Adipocyte (in vitro differentiated cells): ENCODE measurements at places on chromosomes 4 and X.

DNA sequence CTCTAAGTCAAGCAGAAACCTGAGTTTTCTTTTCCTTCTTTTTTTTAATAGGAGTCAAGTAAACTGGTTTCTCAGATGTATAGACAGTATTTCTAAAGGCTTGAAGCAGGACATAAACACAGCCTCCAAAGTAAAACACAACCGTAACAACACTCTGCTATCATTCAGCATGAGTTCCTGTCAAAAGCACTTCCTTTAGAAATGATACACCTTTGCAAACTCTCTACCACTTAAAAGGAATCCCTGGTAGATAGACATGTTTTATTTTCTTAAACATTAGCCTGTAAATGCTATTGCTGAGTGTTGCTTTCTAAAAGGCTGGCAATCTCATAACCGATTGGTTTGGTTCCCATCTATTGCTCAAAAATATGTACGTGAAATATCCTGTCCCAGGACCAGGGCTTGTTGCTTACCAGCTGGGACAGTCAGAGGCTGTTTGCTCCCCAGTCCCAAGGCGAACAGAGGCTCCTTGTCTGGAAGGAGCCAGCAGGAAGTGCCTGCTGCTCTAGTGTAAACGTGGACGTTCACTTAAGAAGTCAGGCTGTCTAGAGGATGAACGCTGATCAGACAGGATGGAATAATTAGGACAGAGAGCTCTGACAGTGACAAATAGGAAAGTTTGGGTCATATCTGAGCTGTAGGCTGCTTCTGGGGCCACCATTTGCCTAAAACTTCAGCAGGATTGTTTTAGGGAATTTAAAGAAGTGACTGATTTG, 173.9 kb upstream of the KLF3 start:
- DNase-seq, result peak; percentile 4

DNA sequence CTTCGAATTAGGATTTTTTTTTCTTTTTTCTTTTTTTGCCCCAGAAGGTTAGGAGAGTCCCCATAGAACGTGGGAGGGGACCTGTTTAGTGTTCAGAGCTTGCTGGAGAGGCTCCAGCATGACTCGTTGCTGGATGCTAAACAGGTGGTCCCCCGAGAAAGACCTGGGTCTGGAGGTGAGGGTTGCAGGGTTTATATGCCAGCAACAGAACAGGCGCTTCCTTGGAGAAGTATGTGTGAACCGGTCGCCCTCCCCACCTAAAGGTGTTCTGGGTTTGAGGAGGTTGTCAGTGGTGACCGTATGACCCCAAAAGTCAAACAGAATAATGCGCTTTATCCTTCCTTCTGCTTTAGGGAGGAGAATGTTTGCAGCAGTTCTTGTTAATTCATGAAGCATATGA, 52.1 kb upstream of the SHOX start:
- no peak for DNase-seq

- peak; percentile 12 for DNase-seq
Observed at GRCh38 chr4:48187813-48188212, 53.8 kb upstream of the TXK start.

GRCh38 chr4:122163767-122164166, 11.6 kb downstream of the BLTP1 start:
- DNase-seq, result no peak

GRCh38 chr4:162366146-162366545, 202.3 kb upstream of the FSTL5 start:
- DNase-seq, result no peak

- DNase-seq, result no peak
Observed at GRCh38 chr4:183995570-183995969, 90.5 kb downstream of the STOX2 start.

GRCh38 chr4:38664706-38665401, 855 bp downstream of the KLF3 start:
- peak; percentile 67 for DNase-seq

DNA sequence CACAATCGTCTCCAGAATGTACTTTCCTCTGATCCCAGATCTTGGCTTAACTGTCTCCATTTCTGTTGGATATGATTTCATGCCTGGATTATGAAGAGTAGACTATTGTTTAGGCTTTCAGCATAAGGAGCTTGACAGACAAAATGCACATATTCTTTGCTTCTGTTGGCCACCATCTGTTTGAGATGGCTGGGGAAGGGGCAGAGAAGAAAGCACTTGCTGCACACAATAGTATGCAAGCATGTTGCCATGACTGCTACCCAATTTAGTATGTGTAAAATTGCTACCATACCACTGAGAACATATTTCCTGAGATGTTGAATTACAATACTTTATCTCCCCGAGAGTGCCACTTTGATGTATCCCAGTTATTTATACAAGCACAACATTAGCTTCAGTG, 127.9 kb upstream of the BMPR1B start:
- DNase-seq, result peak; percentile 46

DNA sequence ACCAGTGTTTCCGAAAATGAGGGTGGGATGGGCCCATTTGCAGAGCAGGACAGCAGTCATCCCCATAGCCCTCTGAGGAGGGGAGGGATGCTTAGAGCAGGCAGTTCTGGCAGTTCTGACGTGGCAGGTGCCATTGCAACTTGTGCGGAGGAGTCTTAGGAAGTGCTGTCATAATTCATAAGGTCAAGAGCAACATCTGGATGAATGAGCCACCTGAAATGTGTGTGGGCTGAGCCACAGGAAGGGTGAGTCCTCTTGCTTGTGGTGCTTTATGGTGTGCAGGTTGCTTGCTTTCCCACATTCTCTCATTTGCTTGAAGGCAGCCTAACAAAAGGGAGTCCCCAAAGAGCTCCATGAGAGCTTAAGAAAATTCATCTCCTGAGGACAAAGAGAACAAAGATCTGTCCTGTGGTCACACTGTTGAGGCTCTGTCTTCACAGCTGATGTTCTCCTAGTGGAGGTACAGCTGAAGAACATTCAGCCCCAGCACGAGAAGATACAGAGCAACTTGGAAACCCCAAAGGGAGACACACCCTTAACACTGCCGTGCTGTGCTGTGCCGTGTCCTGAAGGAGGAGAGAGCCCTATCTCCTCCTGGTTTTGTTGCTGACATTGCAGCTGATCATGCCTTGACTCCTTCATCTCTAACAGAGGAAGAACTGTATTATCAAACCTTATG, 60.3 kb downstream of the DLG3 start:
- DNase-seq, result no peak

DNA sequence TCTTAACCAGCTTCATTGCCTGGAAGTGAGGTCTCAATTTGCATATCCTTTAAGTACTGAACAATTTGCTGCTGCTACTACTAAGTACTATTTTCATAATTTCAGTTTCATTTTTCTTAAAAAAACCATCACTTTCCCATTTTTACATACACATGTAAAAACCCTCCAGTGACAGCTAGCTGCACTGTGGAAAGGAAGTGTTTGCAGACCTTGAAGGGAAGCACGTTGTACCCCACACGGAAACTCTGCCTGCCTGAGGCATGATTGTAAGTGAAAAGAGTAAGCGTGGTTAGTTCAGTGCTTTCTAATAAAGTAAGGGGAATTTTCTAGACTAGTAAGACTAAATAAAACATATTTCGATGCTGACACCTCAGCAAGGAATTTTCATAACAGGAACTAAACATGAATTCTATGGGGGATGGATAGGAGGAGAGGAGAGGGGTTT, 103.6 kb downstream of the RAPGEF2 start:
- peak; percentile 52 for DNase-seq

GRCh38 chr4:189615217-189615663, 325.4 kb upstream of the FRG1 start:
- DNase-seq, result no peak

DNA sequence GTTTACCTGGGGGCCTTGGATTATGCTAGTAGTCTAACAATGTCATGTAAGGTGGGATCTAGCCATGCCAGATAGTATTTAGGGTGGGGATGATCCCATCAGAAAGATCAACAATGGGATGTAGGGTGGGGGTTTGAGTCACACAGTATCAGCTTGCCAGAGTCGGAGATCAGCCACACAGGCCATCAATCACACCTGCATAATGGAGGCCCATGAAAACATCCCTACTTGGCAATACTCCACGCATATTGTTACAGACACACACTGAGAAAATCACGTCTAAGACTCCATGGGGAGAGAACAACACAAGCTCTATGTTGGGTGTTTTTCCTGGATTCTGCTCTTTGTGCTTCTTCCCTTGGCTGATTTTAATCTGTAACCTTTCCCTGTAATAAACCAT, 49.5 kb upstream of the SLC25A4 start:
- DNase-seq, result no peak

DNA sequence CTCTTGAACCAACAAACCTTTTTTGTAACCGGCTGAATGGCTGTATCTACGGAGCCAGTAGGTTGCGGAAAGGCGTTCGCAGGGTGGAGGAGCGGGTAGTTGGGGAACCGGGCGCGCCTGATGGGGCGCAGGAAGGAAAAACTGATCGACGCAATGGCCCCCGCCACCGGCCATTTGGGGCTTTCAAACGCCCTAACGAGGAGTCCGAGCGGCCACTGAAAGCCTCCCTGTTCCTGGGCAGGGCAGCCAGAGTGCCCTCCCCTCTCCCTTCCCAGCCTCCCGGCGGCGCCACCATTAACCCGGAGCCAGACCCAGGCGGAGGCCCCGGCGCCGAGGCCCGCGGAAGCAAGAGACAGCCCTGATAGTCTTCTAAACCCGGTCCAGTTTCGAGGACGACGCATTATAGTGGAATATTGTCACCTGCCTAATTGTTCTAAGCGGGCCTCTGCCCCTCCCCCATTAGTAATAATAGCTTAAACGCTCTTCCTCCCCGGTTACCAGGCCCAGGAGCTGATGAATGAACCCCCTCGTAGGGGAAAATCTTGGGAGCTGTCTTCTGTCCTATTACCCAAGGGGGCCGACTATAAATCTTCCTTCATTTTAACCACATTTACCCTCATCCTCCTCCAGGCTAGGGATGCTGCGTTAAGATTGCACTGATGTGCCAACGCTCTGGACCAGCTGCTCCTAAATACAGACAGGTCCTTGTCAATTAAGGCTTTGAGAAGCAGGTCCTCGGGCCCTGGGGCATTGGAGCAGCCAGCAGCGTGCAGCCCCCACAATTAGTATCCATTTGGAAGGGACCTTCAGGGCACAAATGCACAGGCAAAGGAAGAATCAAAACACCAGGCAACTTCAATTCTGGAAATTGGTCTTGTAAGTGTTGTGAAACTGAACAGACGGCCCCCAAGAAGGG, 61.6 kb upstream of the TMEM33 start:
- no peak for DNase-seq

DNA sequence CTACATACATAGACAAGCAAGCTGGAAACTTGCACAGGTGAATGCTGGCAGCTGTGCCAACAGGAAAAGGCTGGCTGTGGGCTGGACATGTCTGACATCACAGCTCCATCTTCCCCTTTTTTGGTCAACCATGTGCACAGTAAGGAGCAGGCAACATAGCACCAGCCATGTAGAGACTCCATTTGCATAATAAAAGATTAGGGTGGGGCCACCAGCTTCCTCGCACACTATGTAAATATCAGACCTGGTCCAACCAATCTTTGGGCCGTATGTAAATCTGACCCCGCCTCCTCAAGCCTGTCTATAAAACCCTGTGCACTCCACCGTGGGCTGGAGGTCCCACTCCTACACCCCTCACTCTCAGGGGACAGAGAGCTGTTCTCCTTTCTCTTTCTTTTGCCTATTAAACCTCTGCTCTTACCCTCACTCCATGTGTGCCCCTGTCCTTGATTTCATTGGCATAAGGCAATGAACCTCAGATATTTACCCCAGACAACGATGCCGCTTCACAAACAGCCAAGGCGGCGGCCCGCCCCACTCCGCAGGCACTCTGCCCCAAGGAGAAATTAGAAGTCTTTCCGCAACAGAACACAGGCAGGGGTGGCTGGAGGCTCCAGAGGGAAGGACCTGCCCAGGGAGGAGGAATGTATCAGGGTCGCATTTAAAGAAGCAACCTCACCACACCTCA, 862.2 kb downstream of the TRIML1 start:
- DNase-seq, result no peak

GRCh38 chr4:73066445-73066844, 3.1 kb downstream of the COX18 start:
- no peak for DNase-seq

DNA sequence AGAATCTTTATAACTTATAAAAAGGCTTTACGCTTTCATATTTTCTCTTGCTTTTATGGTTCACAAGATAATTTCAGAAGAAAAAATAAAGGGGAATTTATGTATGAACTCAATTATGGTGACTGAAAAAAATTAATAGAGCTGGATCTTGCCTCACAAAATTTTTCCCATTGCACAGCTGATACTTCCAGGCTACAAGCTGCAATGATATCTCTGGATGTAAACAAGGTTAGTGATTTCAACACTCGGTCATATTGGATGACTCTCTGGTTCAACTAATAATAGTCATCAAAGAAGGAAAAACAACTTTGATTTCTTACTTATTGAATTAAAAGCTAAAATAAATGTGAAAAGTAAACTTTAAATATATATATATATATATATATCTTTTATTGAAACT, 868.0 kb downstream of the FAT4 start:
- DNase-seq, result no peak

- no peak for DNase-seq
Observed at GRCh38 chr4:182969651-182970279, 52.6 kb upstream of the DCTD start.

DNA sequence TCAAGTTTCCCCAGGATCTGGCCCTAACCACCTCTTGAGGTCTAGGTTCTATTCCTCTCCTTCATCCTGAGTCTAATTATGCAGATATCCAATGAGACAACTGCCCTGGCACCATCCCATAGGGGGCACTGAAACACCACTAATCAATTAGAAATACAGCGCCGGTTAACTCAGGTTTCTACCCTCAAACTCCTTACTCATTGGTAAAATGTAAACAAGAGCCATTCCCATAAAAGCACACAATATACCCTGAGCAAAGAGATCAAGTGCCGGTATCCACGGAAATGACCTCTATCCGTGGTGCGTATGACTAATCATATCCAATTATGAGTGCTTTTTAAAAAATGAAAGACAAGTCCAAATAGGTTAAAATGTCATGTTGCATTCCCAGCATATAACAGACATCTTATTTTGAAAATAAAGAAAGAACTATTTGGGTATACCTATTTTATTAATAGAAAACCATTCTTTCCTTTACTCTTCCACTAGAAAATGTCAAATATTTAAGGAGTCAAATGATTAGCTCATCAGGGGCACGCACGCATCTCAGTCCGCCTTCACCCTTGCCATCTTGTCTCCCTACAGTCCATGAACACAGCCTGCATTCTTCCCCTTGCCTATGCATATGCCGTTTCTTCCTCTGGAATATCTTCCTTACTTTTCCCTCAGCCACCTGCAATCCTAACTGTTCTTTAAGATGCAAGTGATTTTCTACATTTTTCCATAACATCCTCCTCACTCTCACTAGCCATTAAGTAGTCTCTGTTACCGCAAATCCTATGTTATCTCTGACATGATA, 141.1 kb downstream of the MAML3 start:
- DNase-seq, result peak; percentile 82

GRCh38 chr4:186900984-186901383, 177.3 kb upstream of the FAT1 start:
- DNase-seq, result no peak

GRCh38 chr4:3673716-3674478, 92.3 kb upstream of the ADRA2C start:
- no peak for DNase-seq

DNA sequence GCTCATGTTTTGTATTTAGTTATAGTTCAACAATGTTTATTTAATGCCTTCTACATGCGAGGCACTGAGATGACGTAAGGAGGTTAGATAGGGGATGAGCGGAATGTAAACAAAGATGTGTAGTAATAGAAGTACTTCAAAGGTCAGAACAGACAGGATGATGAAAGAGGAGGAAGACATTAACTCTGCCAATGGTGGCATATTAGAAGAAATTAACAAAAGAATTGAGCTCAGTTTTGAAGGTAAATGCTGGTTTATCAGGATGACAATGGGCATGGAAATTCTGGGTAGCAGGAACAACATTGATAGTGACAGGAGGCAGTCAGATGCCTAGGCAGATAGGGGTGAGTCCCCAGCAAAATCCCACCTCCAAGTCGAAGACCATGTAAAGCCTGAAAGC, 62.3 kb upstream of the PGRMC2 start:
- DNase-seq, result peak; percentile 63
